Activated CD8-positive, alpha-beta memory T cell treated with anti-CD3 and anti-CD28 coated beads for 1 hour (primary cell): ENCODE measurements at places on chromosomes 5 and 9.

GRCh38 chr5:59143926-59144333 is 561.1 kb downstream of the RAB3C start:
- DNase-seq = no peak

- DNase-seq = no peak
These were observed 90.1 kb upstream of the DMRT1 start for GRCh38 chr9:751137-752051.

DNA sequence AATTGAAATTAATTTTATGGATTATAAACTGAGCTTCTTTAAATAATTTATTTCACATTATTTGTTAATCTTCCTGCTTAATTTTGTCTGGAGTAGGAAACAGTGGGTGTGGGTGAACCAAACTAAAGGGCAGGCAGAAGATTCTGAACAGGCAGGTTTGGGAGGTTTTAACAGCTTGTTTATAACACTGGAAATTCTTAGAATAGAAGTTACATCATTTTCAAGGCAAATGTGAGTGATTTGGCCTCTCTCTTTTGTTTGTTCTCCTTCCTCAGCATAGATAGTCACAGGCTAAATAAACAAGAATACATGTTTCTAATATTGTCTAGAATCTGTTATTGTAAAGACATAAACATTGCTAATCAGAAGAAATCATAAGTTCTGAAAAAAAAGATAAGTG is 970.9 kb upstream of the NUDT12 start:
- DNase-seq = no peak

DNA sequence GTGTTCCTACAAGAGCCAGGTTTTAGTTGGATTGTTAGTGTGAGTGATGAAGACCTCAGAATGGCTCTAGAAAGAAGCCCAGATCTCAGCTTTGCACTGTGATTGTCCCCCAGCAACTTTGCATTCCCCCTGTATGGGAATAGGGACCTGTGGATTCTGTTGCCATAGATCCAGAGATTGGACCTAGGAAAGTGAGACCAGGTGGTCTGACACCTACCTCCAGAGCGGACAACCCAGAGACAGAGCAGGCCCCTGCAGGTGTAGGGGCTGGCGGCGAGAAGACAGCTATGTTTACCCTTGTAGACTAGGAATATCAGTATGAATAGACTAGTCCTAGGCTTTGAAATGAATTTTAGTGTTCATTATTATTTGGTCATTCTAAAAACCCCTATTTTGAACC is 53.6 kb downstream of the IRF1 start:
- DNase-seq = no peak

DNA sequence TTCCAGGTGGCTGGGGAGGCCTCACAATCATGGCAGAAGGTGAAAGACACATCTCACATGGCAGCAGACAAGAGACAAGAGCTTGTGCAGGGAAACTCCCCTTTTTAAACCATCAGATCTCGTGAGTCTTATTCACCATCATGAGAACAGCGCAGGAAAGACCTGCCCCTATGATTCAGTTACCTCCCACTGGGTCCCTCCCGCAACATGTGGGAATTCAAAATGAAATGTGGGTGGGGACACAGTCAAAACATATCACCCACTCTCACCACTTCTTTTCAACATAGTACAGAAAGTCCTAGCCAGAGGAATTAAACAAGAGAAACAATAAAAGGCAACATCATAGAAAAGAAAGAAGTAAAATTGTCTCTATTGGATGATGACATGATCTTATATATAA is 223.4 kb upstream of the SLC24A2 start:
- DNase-seq = no peak

GRCh38 chr5:14109771-14110170 is 33.4 kb upstream of the TRIO start:
- DNase-seq = no peak

DNA sequence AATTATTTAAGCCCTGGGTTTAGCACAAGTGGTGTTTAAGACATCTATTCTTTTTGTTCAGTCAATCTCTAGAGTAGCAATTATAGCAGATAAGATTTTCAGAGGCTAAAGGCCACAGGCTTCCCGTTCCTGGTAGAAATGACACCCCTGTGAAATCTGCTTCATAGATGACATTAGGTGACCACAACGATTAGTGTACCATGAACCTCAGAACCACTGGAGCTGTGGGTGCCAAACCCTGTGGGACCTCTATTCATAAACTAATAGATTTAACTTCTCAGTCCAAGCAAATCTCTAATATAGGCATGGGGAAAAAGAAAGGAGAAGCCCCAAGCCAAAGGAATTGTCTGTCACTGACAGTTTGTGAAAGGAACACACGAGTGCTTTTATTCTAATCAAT is 207.4 kb downstream of the ARRDC3 start:
- no peak for DNase-seq

DNA sequence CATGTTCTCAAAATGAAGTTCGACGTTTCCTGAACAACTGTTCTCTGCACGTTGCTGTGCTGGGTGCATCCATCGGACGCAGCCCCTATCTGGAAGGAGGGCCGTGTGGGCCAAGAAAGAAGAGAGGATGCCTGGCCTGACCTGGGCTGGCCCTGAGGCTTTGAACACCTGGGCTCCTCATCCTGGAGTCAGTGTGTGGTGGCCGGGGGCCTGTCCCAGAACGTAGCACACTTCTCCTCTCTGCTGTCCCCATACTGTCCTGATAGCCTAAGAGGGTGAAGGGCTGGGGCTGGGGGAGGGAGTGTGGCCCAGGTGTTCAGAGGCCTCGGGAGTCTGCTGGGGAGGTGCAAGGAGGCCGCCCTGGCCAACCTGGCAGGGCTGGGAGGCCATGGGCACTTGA is 21.5 kb downstream of the COL5A1 start:
- DNase-seq = no peak

GRCh38 chr5:126137891-126138280 is 285.3 kb upstream of the GRAMD2B start:
- DNase-seq = no peak

GRCh38 chr9:121876658-121877271 is 216.3 kb downstream of the TTLL11 start:
- no peak for DNase-seq

DNA sequence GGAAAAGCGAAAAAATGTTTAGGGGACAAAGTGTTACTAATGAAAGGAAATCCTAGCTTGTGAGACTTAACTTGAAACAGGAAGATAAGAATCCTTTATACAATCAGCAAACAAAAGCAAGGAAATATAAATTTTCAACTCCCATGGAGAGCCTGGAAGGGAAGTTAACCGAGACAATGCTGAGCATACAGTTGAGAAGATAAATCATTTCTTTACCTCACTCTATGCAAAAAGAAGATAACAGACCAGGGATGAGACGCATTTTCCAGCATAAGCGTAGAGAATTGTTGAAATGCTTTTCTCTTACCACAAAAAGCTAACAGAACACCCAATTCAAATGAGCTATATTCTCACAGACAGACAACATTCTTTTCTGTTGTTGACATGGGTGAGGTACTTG is 309.6 kb downstream of the CWC27 start:
- DNase-seq = no peak

DNA sequence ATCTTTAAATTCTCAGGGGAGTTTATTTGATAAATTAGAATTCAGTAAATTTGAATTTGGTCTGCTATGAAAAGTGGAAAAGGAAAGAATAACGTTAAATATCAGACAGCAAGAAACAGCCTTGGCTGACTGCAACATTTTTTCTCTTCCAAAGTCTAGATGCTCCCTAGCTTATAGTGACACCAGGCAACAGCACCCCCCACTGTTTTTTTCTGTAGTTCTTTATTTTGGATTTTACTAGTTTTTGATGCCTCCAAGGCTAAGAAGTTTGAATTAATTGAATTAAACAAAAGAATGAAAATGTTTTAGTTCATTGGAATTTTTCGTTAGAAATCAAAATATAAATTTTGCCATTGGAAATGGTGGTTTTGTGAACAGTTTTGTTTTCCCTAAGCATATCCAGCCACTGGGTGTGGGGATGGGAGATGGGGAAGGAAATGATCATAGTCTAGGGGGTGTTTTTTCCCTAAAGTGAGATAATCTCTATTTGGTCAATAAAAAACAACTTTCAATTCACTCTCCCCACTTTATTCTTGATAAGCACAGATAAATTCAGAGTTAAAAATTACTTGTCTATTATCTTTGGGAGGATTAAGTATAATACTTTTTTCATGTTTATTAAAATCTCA is 199.3 kb upstream of the CD180 start:
- DNase-seq = no peak

DNA sequence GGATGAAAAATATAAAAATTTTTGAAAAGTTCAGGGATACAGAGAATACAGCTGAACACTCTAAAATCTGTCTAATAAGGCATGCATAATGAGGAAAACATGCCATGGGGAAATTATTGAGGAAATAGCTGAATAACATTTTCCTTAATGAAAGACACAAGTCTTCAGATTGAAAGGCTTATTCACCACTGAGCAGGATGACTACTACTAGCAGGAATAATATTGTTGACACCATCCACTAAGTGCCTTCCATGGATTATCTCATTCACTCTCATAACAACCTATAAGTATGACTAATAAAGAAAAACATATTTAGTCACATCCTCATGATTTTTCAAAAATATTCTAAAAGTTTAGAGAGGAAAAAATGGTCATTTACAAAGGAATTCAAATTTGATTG is 96.7 kb upstream of the FER start:
- no peak for DNase-seq

DNA sequence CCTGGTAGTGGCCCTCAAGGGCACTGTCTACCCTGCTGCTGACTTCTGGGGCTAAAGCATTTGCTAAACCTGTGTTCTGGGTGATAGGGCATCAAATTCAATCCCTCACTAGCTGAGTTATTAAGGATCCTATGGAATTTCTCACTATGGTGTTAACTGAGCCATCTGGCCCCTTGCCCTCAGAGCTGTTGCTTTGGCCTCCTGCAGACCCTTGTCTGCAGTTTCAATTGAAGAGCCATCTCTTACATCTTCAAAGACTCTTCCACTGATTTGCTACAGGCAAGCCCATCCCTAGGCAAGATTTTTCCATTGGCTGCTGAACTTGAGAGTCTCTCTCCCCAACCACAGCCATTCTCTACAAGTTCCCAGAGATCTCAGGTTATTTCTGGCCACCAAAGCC is 418.2 kb downstream of the ZNF608 start:
- DNase-seq = no peak

GRCh38 chr5:97383996-97384395 is 200.9 kb upstream of the RIOK2 start:
- DNase-seq = no peak

- no peak for DNase-seq
These were observed 305.0 kb upstream of the TNC start for GRCh38 chr9:115422932-115423440.

DNA sequence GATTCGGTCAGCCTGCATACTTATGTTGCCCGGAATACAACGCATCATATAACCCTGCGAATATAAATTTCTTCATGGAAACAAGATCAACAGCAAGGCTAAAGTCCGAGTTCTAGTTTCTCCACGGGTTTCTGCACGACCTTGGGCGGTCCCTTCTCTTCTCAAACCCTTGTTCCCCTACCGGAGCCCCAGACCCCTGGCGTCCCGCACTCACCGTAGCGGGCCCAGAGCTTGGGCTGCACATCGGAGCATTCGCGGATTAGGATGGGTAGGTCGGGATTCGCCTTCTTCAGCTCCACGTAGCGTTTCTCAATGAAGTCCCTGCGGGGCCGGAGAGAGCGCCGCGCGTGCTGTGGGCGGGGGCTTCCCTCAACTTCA is 399 bp downstream of the NDUFA2 start:
- DNase-seq = no peak

DNA sequence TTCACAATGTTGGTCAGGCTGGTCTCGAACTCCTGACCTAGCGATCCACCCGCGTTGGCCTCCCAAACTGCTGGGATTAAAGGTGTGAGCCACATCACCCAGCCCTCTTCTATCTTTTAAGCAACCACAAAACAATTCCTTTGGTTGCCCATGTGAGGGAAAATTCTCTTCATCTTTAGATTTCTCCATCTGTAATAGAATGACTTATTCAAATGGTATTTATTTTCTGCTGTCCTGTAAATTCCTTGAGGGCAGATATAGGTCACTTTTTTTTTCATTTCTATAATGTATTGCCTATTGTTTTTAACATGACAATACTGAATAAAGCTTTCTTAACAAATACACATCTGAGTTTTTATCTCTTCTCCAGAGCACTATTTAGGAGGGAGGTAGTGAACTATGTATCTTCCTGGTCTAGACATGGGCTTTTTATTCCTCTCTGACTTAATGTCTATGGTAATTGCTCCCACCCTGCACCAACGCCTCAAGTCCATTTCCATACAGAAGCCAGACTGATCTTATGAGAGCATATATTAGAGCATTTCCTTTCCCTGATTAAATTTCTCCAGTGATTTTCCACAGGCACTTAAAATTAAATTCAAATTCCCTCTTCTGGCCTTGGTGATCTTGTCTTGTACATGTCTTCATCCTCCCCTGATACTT is 595.6 kb downstream of the CAAP1 start:
- DNase-seq = no peak

- DNase-seq = no peak
These were observed 76.3 kb downstream of the SEMA4D start for GRCh38 chr9:89421595-89421994.

DNA sequence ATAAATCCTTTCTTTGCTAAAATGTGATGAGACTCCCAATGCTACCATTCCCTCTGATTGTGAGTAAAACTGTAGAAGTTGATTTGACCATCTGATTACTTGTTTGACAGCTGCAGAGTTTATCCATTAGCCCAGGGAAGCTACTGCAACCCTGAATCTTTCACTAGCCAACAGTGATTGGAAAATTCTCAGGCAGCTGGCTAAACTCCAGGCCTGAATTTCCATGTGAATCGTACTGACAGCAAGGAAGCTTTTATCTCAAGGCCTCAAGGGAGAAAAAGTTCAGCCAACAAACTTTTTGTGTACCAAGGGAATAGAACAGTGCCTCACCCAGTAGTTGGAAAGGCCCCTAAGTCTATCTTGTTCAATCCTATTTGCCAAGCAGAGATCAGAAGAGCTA is 246.7 kb upstream of the TRPM3 start:
- DNase-seq = no peak

- DNase-seq = no peak
These were observed 1.8 kb upstream of the IARS1 start for GRCh38 chr9:92295240-92295790.

DNA sequence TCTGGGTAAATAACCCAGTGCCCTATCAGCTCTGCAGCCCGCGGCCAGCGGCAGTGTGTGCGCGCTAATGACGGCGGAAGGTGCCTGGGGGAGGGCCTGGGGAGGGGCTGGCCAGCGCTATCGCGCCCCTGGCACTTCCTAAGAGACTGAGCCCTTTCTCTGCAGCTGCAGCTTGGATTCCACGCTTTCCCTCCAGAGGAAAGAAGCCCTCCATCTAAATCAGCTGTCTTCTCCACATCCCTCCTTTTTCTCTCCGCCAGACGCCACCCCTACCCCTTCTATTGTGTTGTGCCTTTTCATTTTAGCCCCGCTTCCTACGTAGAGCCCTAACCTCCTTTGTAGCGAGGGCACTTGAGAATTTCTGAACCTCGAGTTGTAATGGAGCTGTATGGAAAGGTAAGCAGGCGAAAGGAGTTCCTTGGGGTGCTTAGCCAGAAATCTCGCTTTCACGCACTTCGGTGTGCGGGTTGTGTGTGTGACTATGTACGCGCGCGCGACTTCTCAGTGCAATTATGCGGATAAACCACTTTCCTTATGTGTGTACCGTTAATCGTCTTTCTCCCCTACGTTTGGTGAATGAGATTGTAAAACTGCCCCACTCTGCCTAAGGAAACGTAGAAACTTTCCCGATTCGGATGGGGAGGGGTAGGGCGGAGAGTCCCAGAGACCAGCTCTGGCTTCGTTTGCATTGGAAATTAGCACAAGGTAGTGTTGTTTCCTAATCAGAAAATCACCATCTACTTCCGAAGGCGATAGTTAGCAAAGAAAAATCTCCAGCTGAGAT is 664 bp upstream of the RAB3C start:
- no peak for DNase-seq
